ENCODE measurements at places on chromosomes 7 and 10.

DNA sequence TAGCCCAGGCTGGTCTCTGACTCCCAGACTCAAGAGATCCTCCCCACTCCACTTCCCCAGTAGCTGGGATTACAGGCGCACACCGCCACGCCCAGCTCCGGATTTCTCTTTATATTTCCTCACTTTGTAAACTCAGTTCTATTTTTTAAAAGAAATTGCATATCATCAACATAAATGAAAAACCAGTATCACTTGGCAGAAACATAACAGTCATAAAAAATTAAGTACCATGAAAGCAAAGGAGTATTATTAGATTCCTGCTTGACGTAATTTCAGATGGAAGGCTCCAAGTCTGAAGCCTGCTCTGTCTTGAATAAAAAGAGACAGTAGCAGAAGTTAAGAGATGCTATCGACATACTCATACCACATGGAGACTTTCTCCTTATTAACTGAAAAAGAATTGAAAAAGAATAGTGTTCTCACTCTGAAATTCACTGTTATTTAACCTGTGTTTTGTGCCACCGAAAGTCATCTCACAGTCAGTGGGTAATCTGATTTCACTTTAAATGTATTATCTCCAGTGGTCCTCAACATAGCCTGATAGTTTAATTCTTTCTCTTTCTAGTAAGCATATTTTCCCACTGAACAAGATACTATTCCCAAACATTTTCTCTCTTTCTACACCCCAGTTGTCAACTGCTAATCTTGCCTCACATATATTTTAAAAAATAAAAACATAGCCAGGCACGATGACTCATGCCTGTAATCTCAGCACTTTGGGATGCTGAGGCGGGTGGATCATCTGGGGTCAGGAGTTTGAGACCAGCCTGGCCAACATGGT, 40.3 kb upstream of the ADRB1 start:
- H3K4me3 ChIP-seq = no peak overlapping the region
- H3K27ac ChIP-seq = no peak overlapping the region
- no peaks in the 10 kb centered on the region for H3K4me1 ChIP-seq
- H3K27me3 ChIP-seq = no peaks in the 10 kb centered on the region
- no peak for DNase-seq

DNA sequence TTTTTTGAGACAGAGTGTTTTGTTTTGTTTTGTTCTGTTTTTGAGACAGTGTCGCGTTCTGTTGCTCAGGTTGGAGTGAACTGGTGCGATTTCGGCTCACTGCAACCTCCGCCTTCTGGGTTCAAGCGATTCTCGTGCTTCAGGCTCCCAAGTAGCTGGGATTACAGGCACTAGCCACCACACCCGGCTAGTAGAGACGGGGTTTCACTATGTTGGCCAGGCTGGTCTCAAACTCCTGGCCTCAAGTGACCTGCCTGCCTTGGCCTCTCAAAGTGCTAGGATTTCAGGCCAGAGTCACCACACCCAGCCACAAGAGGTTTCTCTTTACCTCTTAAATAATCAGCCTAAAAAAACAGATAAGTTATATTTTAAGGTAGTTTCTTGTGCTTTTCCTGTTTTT, 8.7 kb upstream of the ARHGAP12 start:
- H3K27ac ChIP-seq = no peak overlapping the region
- H3K4me3 ChIP-seq = no peak overlapping the region
- H3K27me3 ChIP-seq = no peaks in the 10 kb centered on the region
- H3K4me1 ChIP-seq = no peaks in the 10 kb centered on the region

- no peaks in the 10 kb centered on the region for H3K4me1 ChIP-seq
- no peak for DNase-seq
- no peaks in the 10 kb centered on the region for H3K27me3 ChIP-seq
- no peaks in the 10 kb centered on the region for H3K36me3 ChIP-seq
- H3K4me3 ChIP-seq = no peak overlapping the region
Observed at GRCh38 chr10:12719365-12719764, 282.1 kb downstream of the CCDC3 start.

- H3K27me3 ChIP-seq = no peaks in the 10 kb centered on the region
- H3K36me3 ChIP-seq = peaks cover 3% of the 10 kb centered on the region
- H3K4me1 ChIP-seq = no peaks in the 10 kb centered on the region
- no peak overlapping the region for H3K4me3 ChIP-seq
- H3K27ac ChIP-seq = no peak overlapping the region
Observed at GRCh38 chr10:67925449-67926005, 41.1 kb downstream of the SIRT1 start.

- H3K27ac ChIP-seq = no peak overlapping the region
- no peaks in the 10 kb centered on the region for H3K36me3 ChIP-seq
- no peak overlapping the region for H3K4me3 ChIP-seq
- DNase-seq = no peak
Observed at GRCh38 chr10:62062028-62062427, 160.5 kb downstream of the ARID5B start.

DNA sequence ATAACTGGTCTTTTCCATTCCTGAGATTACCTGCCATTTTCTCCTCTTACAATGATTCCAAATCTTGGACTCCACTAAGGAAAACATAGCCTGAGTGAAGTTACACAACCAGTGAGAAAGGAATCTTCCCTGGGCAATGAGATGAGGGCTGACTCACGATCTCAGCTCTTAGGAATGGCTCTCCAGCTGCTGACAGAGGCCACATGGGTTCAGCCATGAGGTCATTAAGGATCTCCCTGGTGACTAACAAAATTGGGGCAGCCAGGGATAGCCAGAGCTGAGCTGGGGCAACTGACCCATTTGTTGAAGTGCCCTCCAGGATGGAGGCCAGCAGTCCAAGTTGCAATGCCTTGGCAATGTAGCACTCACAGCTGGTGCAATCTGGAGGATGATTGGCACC, 78.7 kb upstream of the MKLN1 start:
- no peaks in the 10 kb centered on the region for H3K4me1 ChIP-seq
- no peak for DNase-seq
- H3K27ac ChIP-seq = no peak overlapping the region
- H3K4me3 ChIP-seq = no peak overlapping the region
- H3K27me3 ChIP-seq = 0 out of 2 replicates have a peak, but pooled peaks cover 2% of the 10 kb centered on the region
- H3K36me3 ChIP-seq = no peaks in the 10 kb centered on the region

- no peaks in the 10 kb centered on the region for H3K36me3 ChIP-seq
- H3K27me3 ChIP-seq = no peaks in the 10 kb centered on the region
- no peak overlapping the region for H3K27ac ChIP-seq
- DNase-seq = no peak
Observed at GRCh38 chr7:114656466-114656865, 241.9 kb downstream of the FOXP2 start.

DNA sequence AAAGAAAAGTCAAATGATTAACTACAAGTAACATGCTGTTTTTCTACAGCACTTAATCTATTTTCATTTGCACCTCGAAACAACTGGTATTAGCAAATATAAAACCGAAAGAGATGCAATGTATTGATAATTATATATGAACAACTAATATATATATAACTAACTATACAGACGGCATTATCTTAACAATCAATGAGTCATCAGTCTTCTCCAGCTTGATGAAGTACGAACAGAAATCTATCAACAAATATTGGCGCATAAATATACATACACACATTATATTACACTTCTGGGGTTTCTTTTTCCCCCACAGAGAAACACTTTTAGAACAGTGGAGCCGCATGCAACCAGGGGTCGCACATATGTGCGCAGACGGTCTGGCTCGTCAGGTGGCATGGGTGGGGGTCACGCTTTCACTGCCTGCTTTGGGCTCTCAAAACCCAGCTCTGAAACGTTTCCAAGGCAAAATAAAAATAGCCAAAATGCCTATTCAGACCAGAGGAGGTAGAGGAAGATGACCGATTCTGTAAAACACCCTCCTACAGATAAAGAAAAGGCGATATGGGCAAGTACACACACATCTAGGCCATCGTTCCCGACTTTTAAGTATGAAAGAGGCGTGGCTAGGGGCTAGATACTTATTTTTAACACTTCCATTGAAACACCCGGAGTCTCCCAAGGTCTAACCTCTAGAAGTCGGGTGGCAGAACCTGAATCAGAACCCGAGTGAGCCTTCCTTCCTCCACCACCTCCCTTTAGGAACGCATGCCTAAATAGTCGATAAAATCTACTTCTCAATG, 1.7 kb downstream of the ARHGAP12 start:
- no peaks in the 10 kb centered on the region for H3K27me3 ChIP-seq
- H3K4me1 ChIP-seq = peaks cover 14% of the 10 kb centered on the region
- peak overlapping the region; percentile 70 for H3K4me3 ChIP-seq
- no peak for DNase-seq
